ENCODE measurements at places on chromosomes 3 and 15.

DNA sequence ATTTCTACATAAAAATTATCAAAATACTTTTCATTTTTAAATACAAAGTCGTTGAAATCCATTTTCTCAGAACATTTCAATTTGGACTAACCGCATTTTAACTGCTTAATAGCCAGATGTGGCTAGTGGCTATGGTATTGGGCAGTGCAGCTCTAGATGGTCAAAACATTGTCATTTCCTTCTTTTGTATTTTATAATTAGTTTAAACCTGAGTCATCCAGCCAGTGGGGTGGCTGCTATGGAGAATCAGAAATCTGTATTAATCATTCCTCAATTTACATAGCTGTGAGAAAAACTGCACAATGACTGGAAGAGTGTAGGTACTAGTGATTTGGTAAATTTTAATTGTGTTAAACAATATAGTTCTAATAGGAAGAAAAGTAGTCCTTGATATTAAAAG lies 245.3 kb downstream of the PDZRN3 start:
- DNase-seq, result no peak

DNA sequence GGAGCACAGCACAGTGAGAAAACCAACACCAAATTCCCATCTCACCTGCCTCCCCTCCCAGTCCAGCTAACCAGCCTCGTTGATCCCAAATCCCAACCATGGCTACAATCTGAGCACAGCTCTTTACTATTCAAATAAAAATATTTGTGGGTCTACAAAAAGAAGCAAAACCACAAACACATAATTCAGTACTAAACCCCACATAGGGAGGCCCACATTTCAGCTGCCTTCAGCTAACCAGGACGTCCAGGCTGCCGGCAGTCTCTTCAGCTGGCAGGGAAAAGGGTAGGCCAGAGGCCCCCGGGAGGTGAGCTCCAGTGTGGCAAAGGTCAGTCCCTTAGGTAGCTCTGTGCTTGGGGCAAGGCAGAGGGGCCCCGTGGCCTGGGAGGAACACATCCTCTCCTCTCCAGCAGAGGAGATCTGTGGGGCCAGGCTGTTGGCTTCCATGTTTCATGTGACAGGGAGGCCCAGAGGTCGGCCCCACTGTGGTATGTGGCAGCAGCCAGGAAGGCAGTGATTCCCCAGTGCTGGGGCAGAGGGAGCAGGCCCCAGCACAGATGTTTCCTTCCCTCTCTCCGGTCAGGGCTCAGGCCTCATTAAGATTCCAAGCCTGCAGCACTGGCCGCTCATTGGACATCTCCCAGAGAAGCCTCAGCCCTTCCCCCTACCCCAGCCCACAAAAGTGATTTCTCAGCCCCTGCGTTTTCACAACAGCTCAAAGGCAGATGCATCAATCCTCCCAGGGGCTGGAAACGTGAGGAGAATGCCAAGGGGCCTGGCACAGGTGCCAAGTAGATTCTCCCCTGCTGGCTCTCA lies 381.4 kb downstream of the NTRK3 start:
- no peak for DNase-seq

DNA sequence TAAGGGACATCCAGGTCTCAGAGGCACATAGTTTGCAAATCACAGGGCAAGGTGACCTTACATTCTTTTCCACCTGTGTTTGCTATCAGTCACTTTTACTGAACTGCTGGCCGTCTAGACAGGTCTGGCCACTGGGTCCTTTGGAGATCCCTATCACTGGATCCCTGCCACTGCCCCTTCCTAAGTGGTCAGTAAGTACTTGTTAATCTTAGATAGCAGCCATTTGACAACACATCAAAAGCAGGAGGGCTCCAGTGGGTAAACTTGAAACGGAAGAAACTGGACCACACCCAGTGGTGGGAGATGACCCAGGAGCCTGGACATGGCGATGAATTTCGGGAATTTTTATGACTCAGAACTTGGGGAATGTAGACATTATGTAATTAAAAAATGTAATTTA lies 28.9 kb upstream of the RASGRP1 start:
- no peak for DNase-seq

- DNase-seq, result no peak
Observed at GRCh38 chr3:149892371-149892770, 78.3 kb downstream of the PFN2 start.

GRCh38 chr3:172617976-172618375 lies 92.9 kb downstream of the NCEH1 start:
- no peak for DNase-seq

- no peak for DNase-seq
Observed at GRCh38 chr3:61848885-61849284, 287.5 kb downstream of the PTPRG start.

All from stimulated activated CD4-positive, alpha-beta T cell treated with anti-CD3 and anti-CD28 coated beads, Interleukin-1b, Interleukin-23, amount 100 ng/mL, for 1 hour (primary cell).